ENCODE measurements at places on chromosomes 13 and 19. TPM values are rescaled to one million over a fixed set of nuclear protein-coding genes. Genes with fewer than 3 reads are reported as not detected.

PRR19 gene
- 0.89 TPM for total RNA-seq

DNA sequence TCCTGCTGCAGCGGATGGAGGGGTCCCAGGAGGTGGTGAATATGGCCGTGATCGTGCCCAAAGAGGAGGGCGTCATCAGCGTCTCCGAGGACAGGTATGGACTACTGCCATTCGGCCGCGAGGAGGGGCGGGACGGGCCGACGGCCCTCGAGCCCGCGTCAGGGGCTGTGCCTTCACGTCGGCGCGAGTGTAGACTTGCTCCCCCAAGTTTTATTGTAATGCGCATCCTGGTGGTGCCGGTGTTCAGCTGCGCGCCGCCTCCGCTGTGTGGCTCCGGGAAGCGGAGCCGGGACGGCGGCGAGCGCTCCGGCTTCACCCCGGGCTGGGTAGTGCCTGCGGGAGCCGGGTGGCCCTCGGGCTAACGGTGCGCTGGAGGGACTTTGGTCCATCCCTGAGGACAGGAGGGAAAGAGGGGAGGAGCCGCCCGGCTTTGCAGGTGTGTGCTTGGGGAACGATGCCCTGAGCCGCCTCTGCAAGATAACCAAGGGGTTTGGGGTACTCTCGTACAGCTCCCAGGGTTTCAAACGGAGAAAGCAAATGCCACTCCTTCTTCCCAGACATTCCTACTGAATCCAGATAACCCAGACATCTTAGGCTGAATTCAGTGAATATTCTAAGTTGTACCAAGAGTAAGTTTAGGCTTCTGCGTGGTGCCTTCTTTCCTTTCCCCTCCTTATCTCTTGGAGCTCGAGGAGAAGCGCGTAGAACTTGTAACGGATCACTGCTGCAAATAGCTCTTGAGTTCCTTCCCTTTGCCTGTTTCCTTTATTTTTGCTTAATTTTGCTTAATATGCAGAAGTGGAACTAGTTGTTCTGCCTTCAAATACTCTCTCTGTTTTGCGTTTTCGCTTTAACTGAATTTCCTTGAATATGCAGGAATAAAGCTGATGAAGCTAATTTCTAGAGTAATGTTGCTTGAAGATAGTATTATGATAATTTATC lies 740 bp downstream of the WDFY2 start:
- peak; percentile 86 for DNase-seq

DNA sequence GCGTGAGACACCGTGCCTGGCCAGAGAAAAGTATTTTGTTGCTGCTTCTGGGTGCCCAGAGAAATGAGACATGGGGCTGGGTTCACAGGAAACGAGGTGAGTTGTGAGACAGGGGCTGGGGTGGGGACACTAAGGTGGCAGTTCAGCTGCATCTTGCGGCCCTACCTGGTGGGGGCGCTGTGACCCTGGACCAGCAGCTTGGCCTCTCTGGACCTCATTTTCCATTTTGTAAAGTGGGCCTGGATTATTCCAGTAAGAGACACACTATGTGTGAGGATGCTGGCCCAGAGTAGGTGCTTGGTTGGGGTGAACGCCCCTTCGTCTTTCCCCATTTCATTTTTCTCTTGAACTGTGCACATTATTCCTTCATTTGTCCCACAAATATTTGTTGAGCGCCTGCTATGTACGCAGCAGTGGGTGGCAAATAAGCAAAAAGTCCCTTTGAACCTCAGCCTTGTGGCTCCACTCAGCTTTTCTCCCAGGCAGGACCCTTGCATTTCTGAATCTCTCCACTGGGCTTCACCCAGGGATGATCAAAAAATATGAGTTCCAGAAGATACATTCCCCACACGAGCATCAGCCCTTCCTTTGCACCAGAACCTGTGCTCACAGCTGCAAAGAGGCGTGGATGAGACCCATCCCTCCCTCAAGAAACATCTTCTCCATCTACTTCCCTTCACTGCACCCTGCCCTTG lies 26.6 kb upstream of the OR10H1 start:
- DNase-seq, result no peak

- DNase-seq, result no peak
Measured at GRCh38 chr13:61466280-61466679, 50.6 kb upstream of the PCDH20 start.

- DNase-seq, result no peak
Measured at GRCh38 chr19:5941673-5942072, 27.6 kb downstream of the CAPS start.

GRCh38 chr13:31056644-31057271 lies 104.9 kb downstream of the HSPH1 start:
- DNase-seq, result no peak

All from activated CD8-positive, alpha-beta memory T cell treated with anti-CD3 and anti-CD28 coated beads, Interleukin-2, amount 10 ng/mL, durations not matched to agents 7 days and 5 days (primary cell).